HTR-8/SVneo (cell line): ENCODE measurements at places on chromosomes 16 and 17.

- no peak for DNase-seq
Observed at GRCh38 chr16:56785317-56785716, 55.4 kb downstream of the NUP93 start.

GRCh38 chr16:22726868-22727267 is 87.1 kb upstream of the HS3ST2 start:
- no peak for DNase-seq

- DNase-seq, result no peak
Observed at GRCh38 chr16:89111263-89111662, 17.6 kb downstream of the ACSF3 start.

DNA sequence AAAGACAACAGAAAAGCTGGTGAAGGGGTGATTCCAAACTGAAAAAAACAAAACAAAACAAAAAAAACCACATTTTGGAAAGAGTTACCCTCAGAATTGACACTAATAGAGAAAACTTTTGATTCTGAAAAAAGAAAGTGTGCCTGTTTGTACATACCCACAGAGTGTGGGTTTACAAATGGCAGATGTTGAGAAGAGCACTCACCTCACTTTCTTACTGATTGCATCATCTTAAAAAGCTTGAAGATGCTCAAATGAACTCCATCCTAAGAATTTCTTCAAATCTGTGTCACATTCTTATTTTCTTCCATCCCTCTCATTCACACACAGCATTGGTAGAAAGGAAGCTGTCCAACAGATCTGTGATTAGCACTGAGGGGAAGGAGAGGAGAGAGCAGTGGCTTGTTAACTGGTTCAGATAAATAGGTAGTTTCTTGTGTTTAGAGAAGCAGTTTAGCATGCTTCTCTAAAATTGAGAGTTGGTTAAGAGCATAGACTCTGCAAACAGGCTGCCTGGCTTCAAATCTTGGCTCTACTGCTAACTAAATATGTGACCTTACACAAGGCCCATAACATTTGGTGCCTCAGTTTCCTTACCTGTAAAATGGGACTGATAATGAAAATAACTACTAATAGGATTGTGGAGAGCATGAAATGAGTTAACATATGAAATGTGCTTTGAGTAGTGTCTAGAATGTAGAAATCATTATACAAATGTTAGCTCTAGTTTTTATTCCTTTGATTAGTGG is 6.9 kb downstream of the GNAO1 start:
- no peak for DNase-seq

GRCh38 chr17:17822189-17822588 is 14.6 kb downstream of the SREBF1 start:
- DNase-seq, result no peak

- DNase-seq, result no peak
Observed at GRCh38 chr16:55346475-55346874, 22.5 kb downstream of the IRX6 start.

- no peak for DNase-seq
Observed at GRCh38 chr16:49560004-49560830, 186.6 kb downstream of the C16orf78 start.

DNA sequence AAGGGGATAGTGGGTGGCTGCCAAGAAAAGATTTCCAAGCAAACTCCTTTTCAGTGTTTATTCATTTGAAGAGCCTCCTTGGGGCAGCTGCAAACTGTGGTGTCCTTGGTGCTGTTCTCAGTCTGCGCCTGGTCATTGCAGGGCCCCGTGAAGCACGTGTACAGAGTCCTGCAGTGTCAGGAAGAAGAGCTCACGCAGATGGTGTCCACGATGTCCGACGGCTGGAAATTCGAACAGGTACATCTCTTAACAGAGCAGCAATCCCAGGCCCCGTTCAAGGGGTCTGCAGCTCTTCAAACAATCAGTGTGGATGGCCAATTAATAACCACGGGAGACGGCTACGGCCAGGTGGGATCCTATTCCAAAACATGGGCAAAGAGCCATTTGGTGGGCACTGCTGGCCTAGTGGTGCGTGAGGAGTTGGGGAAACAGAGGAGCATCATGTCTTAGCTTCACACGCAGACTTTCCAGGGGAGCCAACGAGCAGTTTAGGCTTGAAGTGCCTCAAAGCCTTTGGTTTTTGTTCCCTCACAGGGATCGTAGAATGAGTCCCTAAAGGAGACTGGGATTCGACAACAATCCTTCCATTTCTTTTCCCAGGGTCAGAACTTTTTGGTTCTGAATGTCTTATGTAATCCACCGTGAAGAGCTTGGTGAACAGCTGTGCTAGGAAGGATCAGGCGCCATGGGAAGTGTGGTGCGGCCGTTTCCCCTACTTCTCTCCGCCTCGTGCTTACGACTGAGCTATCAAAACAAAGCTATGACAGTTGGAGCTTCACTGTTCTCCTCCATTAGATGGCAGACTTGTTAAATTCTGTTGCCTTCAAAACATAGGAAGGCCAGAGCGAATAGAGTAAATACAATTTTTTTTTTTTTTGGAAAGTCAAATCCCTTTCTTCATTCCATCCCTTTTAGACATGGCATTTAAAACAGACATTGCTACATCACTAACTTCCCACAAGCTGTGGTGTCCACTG is 12.6 kb downstream of the KCTD2 start:
- peak; percentile 54 for DNase-seq

GRCh38 chr17:76683921-76684745 is 26.6 kb downstream of the MXRA7 start:
- no peak for DNase-seq

- DNase-seq, result no peak
Observed at GRCh38 chr16:4972938-4973587, 14.9 kb downstream of the SEC14L5 start.

GRCh38 chr17:27862004-27862403 is 31.2 kb downstream of the LYRM9 start:
- no peak for DNase-seq

DNA sequence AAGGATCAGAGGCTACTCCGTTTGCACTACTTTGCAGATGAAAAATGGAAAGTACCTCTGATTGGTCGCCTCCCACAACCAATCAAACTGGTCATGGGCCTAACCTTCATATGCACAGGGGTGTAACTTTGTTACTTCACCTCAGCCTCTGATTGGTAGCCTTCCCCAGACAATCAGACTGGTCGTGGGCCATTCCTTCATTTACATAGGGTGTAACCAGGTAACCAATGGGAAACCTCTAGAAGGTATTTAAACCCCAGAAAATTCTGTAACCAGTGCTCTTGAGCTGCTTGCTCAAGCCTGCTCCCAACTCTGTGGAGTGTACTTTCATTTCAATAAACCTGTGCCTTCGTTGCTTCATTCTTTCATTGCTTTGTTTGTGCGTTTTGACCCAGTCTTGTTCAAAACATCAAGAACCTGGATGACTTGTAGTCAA is 39.2 kb upstream of the USP22 start:
- DNase-seq, result no peak

DNA sequence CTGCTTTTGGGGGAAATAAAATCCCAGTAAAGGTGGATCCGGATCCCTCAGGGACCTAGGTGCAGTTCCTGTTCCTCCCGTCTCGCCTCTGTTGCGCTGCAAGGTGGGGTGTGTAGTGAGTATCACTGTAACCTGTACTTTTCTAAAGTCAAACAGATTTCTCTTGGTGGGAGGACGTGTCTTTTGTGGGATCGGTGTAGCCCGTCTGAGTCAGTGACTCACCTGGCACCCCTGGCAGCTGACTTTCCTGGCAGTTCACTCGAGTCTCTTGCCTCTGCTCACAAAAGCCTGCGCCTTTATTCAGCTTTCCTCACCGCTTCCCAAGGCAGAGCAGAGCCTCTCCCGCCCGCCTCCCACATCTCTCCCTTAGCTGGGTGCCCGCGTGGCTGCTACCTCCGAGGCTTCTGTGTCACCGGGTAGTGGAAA is 85.7 kb downstream of the CMIP start:
- DNase-seq, result no peak

DNA sequence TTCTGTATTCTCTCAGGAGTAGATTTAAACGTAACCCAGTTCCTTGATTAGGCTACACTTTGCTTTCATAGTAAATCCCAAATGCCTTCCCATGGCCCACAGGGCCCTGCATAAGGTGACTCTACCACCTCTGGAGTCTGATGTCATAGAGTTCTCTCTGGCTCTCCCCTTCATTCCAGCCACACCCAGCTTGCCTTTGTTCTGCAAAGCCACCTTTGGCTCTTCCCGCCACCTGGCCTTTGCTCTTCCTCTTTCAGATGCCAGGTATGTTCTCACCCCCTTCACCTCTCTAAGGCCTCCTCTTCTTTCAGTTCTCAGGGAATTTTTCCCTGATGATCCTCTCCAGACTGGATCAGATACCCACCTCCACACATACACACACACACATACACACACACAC is 141.3 kb upstream of the HSBP1 start:
- no peak for DNase-seq

DNA sequence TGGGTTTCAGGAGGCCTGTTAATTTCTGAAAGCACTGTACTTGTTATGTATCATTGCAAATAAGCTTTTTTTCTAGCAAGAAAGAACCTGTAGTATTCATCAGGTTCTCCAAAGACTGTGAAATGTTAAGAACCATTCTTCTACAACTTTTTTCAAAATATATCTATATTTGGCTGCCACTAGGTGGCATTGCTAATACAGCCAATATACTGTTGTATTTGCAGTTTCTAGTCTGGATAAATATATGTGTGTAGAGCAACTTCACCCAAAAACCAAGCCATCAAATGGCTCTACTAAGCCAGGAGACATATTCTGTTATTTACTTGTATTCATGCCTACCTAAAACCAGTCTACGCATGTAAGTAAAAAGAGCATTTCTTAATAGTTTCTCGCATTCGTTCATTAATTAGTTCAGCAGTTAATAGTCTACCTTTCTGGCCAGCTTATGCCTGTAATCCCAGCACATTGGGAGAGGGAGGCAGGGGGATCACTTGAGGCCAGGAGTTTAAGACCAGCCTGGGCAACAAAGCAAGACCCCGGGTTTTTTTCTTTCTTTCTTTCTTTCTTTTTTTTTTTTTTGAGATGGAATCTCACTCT is 39.5 kb downstream of the VMP1 start:
- DNase-seq, result peak; percentile 61

DNA sequence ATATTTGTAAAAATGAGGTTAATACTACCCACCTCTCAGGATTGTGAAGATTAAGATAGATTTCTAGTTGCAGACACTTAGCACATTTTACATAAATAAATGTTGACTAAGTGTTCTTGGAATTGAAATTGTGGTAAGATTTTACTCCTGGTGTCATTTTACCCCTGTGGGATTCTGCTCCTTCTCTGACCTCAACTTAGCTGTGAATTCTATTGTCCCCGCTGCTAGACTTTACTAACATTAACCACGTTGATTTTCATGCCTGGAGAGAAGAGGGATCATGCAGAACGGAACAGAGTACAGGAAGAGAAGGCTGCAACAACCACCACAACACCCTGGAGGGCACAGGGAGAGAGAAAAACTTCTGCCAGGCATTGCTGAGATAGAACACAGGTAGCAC is 2.1 kb upstream of the TOM1L1 start:
- DNase-seq, result no peak
